ENCODE measurements at places on chromosomes 3 and 15.

DNA sequence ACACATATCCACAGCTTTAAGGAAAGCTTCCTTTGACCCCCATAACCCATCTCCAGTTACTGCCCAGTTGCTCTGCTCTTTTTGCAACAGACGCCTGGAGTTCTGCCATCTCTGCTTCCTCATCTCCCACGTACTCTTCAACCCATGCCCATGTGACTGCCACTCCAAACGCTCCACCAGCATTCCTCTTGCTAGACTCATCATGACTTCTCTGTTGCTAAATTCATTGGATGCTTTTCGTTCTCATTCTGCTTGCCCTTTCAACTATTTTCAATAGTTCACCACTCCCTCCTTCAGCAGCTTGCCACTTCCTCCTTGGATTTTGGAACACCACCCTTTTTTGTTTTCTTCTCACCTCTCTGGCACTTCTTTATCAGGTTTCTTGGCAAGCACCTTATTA lies 2.7 kb upstream of the KNSTRN start:
- DNase-seq, result no peak

GRCh38 chr15:49135911-49136310 lies 19.5 kb downstream of the COPS2 start:
- DNase-seq, result no peak

- DNase-seq, result no peak
Measured at GRCh38 chr3:140553591-140553990, 124.3 kb upstream of the TRIM42 start.

GRCh38 chr3:45010811-45011333 lies 15.2 kb upstream of the CLEC3B start:
- no peak for DNase-seq

DNA sequence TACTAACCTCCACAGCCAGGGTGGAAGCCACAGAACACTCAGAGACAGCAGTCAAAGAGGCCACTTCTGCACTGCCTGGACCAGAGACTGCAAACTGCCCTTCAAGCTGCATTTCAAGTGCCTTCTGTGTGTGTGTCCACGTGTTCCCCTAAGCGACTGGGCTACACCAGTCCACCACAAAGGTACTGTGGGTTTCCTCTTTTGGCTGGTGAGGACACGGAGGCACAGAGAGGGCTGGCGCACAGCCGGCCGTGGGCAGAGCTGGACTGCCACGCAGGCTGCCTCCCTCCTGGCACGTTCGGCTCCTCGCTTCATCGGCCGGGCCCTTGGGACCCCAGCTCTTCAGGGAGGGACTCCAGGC lies 60.9 kb downstream of the MGLL start:
- DNase-seq, result no peak

DNA sequence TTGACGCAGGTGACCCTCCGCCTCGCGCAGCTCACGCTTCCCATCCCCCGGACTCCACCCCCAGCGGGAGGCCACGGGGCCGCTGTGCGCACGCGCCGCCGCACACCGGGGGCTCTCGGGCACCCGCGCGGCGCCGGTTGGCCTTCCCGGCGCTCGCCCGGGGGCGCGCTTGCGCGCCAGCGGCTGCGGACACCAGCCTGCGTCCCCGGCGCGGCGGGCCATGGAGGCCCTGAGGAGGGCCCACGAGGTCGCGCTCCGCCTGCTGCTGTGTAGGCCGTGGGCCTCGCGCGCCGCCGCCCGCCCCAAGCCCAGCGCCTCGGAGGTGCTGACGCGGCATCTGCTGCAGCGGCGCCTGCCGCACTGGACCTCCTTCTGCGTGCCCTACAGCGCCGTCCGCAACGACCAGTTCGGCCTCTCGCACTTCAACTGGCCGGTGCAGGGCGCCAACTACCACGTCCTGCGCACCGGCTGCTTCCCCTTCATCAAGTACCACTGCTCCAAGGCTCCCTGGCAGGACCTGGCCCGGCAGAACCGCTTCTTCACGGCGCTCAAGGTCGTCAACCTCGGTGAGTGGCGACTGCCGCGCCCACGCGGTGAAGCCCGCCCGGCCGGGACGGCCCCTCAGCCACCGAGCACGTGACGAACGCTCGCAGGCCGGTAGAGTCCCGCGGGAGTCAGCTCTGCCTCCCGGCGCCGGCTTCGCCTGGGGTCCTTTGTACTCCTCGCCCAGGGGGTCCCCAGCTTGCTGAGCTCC lies at the start of gene C15orf61:
C15orf61 (plus strand) TSS at position 103 of the 754 bp plus-strand sequence; CDS start at position 221, 118 bp downstream.
- peak; percentile 91 for DNase-seq

DNA sequence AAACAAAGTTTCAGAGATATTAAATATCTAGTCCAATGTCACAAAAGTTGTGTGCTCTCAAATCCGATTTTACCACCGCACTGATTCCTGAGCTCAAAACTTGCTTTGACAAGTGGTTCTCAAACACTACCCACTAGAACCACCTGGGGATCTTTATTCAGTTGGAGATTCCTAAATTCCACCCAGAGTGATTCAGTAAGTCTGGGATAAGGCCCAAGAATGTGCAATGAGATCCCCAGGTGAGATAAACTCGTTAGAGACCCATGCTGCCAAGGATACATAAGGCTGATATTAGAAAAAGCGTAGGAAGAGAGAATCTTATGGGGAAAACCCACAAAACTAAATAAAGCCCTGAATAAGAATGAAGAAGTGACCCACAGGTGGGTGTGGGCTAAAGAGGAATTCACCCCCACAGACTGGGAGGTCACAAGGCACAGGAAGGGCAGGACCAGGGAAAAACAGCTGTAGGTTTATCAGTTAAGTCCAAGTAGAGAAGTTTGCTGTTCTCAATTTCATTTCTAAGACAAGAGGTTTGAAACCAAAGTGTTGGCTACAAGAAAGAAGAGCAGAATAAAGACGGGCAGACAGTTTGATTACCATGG lies 11.5 kb upstream of the RPS17 start:
- no peak for DNase-seq

DNA sequence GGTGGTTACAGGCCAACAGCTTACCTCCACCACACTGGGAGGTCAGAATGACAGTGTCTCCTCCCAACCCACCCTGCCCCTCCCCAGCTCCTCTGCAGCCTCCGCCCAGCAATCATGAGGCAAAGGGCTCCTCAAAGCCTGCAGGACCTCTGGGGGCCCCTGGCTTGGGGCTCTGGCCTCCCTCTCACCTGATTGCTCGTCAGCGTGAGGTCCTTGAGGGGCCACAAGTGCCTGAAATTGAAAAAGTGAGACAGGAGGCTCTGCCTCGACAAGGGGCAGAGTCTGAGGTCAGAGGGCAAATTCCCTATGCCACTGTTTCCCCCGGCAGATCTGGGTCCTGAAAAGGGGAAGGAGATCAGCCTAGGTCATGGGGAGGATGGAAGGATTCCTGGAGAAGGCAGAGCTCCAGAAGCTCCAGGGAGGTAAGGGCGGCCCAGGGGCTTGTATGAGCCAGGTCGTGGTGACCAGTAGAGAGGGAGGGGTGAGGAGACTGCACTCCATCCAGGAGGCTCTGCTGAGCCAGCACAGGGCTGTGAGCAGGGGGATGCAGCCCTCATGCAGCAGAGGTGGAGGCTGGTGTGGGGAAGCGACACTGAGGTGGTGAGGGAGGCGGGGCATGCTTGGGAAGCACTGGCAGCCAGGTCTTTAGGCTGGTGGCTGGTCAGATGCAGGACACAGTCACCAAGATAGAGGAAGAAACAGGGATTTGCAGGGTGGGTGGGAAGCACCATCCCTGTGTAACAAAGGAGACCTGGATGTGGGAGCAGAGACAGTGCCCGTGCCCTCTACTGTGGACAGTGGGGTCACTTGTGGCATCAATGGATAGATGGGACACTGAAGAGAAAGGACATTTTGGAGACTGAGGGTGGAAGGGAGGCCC lies 20.1 kb downstream of the ALS2CL start:
- no peak for DNase-seq

All from osteocyte (in vitro differentiated cells).